NCI-H1048 (cell line): ENCODE measurements at places on chromosomes 1 and 21.

DNA sequence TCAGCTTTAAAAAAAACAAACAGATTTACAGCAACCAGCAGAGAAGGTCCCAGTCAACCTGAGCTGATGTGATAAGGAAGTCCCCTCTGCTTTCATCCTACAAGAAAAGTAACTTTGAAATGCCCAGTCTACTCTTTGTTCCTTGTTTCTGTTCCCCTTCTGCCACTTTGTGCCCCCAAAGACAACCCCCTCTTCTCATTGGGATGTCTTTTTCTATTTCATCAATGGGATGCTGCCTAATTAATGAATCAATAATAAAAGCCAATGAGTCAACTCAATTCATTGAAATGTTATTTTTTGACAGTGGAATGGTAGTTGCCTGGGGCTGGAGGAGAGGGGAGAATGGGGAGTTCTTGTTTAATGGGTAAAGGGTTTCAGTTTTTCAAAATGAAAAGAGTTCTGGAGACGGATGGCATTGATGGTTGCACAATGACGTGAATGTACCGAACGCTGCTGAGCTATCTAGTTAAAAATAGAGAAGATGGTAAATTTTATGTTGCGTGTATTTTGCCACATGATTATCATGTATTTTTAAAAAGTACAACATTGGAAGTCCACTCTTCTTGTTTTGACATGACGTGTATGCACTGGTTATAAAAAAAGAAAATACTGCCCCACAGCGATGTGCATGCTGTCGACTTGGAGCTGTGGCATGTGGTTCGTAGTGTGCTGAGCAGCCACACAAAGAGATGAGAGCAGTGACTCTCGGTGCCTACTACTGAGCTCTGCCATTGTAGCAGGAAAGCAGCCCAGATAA lies 22.4 kb upstream of the PADI2 start:
- DNase-seq, result no peak

DNA sequence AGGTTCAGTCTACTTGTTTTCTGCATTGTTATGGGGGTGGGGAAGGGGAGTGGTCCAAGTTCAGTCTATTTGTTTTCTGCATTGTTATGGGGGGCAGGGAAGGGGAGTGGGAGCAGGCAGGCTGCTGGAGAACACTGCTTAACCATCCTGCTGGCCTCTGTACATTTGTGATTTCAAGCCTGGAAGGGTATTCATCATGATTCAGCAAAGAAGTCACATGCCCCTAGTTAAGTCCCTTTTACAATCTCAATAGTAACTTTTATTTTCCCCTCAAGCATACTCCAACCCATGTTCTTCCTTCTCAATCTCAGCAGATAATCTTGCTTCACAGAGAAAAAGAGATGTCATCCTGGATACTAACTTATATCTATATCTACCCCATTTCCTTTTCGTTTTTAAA lies 7.9 kb downstream of the LYST start:
- DNase-seq, result no peak

DNA sequence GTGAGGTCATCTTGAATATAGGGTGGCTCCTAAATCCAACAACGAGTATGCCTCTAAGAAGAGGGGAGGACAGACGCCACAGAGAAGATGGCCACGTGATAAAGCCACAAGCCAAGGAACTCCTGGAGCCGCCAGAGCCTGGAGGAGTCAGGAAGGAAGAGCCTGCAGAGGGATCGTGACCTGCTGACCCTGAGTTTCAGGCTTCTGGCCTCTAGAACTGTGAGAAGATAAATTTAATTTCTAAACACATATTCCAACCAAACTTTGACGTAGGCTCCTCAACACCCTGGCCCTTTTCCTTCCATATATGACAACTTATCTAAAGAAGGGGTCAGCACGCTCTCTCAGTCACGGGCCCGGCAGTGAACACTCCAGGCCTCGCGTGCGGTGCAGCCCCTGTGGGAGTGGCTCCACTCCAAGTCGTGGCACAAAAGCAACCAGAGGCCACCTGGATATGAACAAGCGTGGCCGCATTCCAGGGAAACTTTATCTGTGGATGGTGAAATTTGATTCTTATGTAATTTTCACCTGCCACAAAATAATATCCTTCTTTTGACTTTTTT lies 138.6 kb upstream of the AJAP1 start:
- DNase-seq, result no peak

DNA sequence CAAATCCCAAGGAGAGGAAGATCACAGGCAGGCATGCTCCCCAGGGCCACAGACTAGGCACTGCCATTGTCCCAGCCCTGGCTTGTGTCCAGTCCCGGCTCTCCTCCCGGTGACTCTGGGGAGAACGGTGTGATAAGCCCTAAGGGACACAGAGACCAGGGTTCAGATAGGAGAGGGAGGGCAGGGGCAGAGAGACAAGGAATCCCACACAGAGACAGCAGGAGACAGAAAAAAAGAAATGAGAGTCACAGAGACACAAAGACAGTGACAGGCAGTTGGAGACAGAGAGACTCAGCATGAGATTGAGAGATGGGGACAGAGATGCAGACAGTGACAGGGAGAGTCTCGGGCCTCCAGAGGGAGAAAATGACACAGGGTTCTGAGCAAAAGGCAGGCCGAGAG lies 361 bp downstream of the INSRR start:
- DNase-seq, result no peak

DNA sequence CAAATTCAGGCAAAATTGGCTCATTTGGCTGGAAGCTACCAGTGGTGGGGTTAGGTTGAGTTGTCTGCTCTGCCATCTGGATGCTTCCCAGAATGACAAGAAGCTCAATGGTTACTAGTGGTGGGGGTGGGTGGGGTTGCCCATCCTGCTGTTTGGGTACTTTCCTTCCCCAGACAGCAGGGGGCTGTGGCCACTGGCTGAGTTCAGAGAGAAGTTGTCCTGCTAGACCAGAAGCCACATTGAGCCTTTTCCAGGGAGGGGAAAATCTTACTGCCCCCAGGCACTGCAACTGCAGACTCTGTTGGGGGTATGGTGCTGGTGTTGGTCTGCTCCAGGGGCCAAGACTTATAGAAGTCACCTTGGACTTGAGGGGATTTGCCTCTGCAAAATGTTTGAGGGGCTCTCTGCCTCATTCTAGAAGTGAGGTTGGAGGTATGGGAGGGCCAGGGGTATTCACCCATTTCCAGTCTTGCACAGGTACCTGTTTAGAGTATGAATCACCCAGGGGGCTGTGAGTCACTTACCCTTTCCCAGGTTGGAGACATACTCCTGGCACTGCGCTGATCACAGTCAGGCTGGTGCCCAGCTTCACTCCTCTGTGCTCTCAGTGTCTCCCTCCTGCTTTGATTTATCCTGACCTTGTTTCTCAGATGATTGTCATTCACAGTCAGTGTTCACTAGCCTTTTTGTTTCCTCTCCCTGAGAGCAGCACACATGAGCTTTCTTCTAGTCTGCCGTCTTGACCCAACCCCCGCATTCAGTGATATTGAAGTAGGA lies 89.1 kb upstream of the NEGR1 start:
- DNase-seq, result no peak

GRCh38 chr1:246159279-246160227 lies 347.5 kb downstream of the SMYD3 start:
- DNase-seq, result peak; percentile 34

DNA sequence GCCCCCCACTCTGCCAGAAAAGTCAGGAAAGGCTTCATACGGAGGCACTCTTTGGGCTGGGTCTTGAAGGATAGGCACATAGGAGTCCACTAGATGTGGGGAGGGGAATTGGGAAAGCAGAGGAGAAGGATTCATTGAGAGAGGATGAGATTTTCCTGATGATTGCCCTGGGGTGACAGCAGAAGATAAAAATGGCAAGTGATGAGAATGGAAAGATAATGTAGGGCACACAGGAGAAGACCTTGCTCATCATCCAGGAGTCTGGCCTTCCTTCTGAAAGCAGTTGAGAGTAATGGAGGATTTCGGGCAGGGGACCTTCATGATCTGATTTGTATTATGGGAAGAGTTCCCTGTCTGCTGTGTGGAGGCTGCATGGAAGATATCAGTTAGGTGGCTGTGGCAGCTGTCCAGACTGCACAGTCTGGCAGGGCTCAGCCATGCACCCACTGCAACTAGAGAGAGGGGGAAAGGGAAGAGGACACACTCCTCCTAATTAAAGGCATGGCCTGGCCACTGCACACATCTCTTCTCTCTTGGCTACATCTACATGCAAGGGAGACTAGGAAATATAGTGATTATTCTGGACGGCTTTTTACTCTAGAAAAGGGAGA lies 9.6 kb upstream of the FABP3 start:
- no peak for DNase-seq

DNA sequence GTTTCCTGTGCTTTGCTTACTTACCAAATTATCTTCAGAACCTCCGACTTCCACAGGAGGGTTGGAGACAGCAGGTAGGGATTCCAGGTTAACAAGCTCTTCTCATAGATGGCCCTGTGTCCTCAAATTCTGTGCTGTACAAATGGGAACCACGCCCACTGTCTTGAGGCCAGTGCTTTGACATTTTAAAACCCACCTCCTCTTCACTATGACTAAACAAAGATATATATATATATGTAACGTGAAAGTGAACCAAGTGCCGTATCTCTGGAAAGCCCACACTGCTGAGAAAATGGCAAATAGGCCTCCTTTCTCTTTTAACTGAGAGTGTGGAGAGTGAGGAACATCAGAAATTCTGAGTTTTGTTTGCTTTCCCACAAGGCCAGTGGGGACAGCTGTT lies 99.6 kb downstream of the ZBTB18 start:
- DNase-seq, result no peak

DNA sequence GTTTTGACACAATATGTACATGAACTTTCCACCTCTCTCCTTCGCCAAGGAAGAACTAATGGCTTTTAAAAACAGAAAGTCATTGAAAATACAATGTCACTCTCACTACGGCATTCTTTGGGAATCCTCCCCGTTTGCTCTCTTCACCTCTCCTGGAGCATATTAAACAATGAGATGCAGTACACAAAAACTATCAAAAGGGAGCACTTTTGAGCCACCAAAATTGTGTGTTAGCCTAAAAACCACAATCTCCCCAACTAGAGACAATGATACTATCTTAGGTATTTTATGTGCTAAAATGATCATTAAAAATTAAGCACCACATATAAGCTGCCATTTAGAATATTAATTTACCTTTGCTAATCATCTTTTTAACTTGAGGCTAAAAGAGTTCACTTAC lies 425.5 kb downstream of the KCTD3 start:
- DNase-seq, result peak; percentile 42

DNA sequence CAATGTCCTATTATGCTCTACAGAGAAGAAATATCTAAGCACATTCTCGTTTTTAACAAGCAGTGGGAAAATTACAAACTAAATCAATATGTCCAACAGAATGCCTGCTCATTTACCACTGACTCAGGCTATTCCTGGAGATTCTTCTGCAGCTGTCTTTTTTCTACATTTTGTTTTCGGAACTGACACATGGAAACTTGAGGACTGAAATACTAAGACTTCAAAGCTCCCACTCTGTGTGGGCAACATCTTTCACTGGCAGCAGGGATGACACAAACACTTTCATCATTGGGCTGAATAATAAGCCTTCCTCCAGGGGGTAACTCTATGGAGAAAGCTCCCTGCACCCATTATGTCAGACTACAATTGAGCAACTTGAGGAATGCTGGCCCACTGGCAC lies 175.5 kb upstream of the NCAM2 start:
- DNase-seq, result no peak

GRCh38 chr21:36034211-36034913 lies 26.0 kb downstream of the SETD4 start:
- DNase-seq, result no peak

DNA sequence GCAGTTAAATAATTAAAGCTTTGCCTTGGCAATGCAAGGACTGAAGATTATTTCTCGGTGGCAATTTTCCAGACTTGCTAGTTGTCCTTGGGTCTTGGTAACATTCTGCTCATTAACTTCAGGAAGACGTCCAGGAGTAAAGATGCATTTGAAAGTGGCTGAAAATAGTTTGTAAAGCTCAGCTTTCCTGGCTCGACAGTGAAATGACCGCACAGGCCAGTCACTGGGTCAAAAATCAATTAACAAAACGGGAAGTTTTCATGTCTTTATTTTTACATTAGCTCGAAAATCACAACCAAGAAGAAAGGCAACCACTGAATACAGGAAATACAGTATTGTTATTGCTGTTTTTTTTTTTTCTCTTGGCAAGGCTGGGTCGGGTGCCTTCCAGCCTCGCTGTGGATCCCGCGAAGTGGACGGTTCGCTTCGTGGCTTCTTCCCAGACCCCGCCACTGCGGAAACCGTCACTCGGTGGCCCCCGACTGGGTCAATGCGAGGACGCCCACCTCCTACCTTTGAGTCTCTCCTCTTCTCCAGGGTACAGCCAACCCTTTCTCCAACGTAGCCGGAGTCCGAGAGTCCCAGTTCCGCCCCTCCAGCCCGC lies 479 bp upstream of the SNX7 start:
- DNase-seq, result no peak
